ENCODE measurements at places on chromosomes 11 and 22. TPM values are rescaled to one million over a fixed set of nuclear protein-coding genes. Genes with fewer than 3 reads are reported as not detected.

The SLC7A4 gene
- total RNA-seq, result not detected

The APLNR gene
- total RNA-seq, result not detected

The ELFN2 gene
- total RNA-seq, result under 0.01 TPM

The SLC17A6 gene
- total RNA-seq, result not detected

The TEX54 gene
- not detected for total RNA-seq

The TYR gene
- total RNA-seq, result not detected

The LYVE1 gene
- 3.9 TPM for total RNA-seq

The KIRREL3 gene
- total RNA-seq, result not detected

The SLC22A6 gene
- total RNA-seq, result not detected

The TUBA8 gene
- 9.5 TPM for total RNA-seq

The KRTAP5-8 gene
- not detected for total RNA-seq

The SYNGR1 gene
- 2.8 TPM for total RNA-seq

The HOATZ gene
- not detected for total RNA-seq

The ENTHD1 gene
- not detected for total RNA-seq

The HYLS1 gene
- 8.9 TPM for total RNA-seq

The FLRT1 gene
- not detected for total RNA-seq

The FREY1 gene
- total RNA-seq, result 0.93 TPM

The C11orf65 gene
- 0.14 TPM for total RNA-seq

The OR52A1 gene
- not detected for total RNA-seq

The PRRG4 gene
- total RNA-seq, result 0.43 TPM

The KRTAP5-1 gene
- total RNA-seq, result not detected

The CPT1B gene
- 1.6 TPM for total RNA-seq

The SCN2B gene
- total RNA-seq, result not detected

The F2 gene
- total RNA-seq, result not detected

The PLAAT4 gene
- 1.7 TPM for total RNA-seq

The MOGAT2 gene
- not detected for total RNA-seq

The PRR33 gene
- total RNA-seq, result not detected

The ABCG4 gene
- total RNA-seq, result 0.13 TPM

The TRIM48 gene
- not detected for total RNA-seq

The MS4A6E gene
- not detected for total RNA-seq

The SPDYC gene
- total RNA-seq, result not detected

The MS4A2 gene
- total RNA-seq, result not detected

The SCUBE1 gene
- not detected for total RNA-seq

The IGLL1 gene
- not detected for total RNA-seq

The RAB3IL1 gene
- total RNA-seq, result 1.0 TPM

The CBLIF gene
- not detected for total RNA-seq

The CALCA gene
- not detected for total RNA-seq

The BDNF gene
- 0.72 TPM for total RNA-seq

The PHOX2A gene
- not detected for total RNA-seq

The MIF gene
- total RNA-seq, result 229 TPM

The CASP5 gene
- 0.72 TPM for total RNA-seq

The OR4C6 gene
- not detected for total RNA-seq

The ZNF143 gene
- 28.2 TPM for total RNA-seq

The NCAM1 gene
- total RNA-seq, result 0.40 TPM

The GTSE1 gene
- total RNA-seq, result 45.3 TPM

The KRTAP5-10 gene
- total RNA-seq, result not detected

The PRDM11 gene
- total RNA-seq, result 4.8 TPM

The VPREB3 gene
- total RNA-seq, result not detected

The BBS1 gene
- total RNA-seq, result 27.9 TPM

The FOLH1 gene
- 0.40 TPM for total RNA-seq

The OR51E2 gene
- not detected for total RNA-seq

The SLC22A12 gene
- not detected for total RNA-seq

The AMOTL1 gene
- total RNA-seq, result 53.6 TPM

The SLC5A1 gene
- not detected for total RNA-seq

The ARRB1 gene
- total RNA-seq, result 100 TPM

The ARHGAP20 gene
- 9.2 TPM for total RNA-seq

The SLC5A12 gene
- total RNA-seq, result not detected

The DKK3 gene
- total RNA-seq, result 143 TPM
